Stimulated activated CD8-positive, alpha-beta memory T cell treated with anti-CD3 and anti-CD28 coated beads, Interleukin-4, amount 100 ng/mL, for 1 hour (primary cell): ENCODE measurements at places on chromosomes 3 and 15.
A peak's percentile ranks its signal among the peaks of the same experiment; 100 is the strongest.

DNA sequence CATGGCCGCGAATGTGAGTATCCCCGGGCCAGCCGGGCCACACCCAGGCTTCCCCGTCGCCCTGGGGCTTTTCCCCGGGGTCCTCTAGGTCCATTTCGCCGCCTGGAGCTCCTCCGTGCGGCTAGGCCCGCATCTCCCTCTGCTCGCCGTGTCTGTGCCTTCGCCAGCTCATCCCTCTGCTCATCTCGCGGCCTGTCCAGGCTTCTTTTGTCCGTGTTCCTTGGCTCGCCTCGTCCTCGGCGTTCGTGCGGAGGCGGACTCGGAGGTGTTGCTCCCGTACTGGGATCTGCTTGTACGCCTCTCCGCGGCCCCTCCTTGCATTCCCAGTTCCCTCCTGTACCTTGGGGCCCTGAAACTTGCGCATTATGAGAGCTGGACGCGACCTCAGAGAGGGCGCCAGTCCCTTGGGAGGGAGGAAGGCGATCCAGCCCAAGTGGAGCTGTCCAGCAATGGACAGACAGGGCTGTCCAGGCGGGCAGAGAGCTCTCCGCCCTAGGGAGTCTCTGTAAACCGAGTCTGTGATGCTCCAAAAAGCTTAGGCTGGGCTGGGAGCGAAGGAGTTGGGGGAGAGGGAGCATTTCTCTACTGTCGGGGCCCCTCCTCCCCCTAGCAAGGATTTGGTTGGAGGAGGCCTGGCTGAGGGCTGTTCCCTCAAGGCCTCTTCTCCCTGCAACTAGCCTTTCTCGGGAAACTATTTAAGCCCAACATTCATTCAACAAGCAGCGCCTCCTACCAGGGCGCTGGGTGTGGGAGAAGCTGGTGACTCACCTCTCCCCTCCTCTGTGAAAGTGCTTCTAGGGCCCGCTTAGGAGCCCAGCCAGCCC, 553 bp downstream of the TMEM43 start:
- DNase-seq: peak; percentile 39

DNA sequence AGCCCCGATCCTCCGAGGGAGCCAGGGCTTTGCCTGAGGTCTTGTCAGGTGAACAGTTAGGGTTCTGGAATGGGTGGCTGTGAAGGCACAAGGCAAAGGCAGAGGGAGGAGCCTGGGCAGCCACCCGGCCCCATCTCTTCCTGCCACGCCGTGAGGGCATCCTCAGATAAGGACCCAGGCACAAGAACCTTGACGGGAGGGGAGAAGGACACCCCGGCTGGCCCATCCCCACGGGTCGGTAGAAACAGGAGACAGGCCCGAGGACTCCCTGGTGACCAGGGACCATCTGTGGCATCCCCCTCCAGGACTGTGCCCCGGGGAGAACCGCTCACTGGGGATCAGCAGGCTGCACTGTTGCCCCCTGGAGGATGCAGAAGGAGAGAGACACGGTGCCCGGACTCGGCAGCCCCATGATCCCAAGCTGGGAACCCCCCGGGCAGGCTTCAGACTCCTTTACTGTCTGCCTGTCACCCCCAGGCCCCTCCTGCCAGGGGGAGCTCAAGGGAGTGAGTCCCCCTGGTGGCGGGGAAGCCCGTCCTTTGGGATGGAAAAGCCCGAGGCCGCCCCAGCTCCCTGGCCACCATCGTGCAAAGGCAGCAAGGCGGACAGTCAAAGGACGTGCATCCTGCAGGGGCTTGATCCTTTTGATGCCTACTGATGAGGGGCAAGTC, 12.3 kb upstream of the PCSK6 start:
- DNase-seq: peak; percentile 18

DNA sequence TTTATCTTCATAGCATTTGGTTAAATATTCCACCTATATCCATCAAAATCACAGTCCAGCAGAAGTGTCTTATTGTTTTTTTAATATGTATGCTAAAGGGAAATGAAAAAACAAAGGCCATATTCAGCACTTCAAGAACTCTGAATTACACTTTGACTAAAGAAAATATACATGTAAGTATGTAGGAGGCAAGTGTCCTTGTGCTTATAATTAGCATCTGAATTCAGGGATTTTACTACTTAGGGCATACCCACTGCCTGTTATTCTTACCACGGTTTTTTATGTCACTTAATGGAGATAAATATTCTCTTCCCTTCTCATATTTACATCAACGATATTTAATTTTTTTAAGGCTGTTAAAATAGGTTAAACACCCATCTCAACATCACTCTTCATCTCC, 117.3 kb downstream of the TBC1D5 start:
- no peak for DNase-seq

GRCh38 chr3:52912885-52913731, 15.8 kb upstream of the STIMATE start:
- no peak for DNase-seq

GRCh38 chr3:169760479-169760878, 4.4 kb downstream of the TERC start:
- DNase-seq: no peak

DNA sequence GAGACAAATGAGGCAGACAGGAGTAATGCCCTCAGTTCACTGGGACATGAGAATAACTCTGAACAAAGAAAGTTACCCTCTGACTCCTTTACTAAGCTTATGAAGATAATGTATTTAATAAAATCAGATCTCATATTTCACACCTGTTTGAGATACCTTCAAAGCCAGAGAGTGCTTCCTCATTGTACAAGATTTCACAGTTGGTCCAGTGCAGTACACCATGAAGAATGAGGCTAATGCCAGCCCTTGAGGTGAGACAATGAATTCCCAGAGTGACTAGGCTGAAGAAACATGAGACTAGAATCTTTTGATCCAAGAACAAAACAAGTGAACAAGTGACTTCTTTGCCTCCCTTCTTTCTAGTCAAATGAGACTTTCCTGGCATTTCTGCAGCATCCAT, 1133.8 kb downstream of the TUSC7 start:
- DNase-seq: no peak

- DNase-seq: no peak
Measured at GRCh38 chr15:60223176-60223575, 174.6 kb downstream of the ANXA2 start.

GRCh38 chr15:63764124-63764803, 69.5 kb downstream of the HERC1 start:
- DNase-seq: no peak

DNA sequence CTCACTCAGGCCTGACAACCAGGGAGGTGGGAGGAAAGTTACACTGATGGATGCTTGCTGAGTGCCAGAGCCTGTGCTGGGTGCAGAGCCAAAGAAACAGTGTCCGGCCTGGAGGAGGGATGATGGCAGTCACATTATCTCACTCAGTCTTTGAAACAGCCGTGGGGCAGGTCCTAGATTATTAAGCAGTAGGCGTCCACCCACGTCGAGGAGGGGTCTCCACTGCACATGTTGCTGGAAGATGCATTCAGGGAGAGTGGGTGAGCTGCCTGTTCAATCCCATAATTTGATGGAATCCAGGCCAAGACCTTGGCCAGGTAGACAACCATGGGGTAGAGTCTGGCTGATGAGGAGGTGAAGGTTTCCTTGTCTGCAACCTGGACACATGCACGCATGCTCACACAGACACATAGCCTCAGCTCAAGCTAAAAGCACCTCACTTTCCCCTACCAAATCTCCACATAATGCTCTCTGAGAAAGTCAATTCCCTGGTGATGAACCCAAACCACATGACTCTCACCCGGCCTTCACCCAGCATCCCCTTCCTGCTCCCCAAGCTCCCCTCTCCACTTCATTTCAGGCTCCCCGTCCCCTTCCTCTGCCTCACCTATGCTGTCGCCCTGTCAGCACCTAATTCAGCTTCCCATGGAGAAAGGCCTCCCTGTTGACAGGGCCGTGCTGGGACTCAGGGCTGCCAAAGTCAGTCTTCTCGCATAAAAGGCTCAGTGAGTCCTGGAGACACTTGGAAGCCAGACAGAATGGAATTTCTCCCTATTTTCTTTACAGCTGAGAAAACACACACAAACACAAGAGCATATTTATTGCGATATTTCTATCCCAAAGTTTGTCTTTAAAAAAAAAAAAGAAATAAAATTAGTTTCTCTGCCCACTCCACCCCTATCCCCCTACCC, 29.8 kb downstream of the ACAN start:
- DNase-seq: no peak

DNA sequence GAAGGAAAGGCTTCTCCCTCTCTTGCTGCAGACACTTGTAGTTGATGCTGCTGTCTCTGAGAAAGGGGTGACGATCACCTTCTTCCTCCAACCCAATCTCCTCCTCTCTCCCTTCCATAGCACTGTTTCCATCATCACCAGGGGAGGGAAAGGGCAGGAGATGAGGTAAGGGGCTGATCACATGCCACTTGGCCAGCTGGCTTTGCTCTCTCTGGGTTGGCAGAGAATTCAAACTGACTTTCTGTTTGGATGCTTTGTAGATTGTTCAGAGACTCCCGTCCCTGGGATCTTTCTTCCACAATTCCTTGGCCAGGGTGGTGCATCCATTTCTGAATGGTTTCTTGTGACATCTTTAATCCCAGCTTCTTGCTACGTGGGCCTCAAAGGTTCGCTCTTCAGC, 43.2 kb upstream of the ZNF148 start:
- DNase-seq: no peak

GRCh38 chr15:91952216-91952615, 98.7 kb downstream of the SLCO3A1 start:
- DNase-seq: no peak

- no peak for DNase-seq
Measured at GRCh38 chr3:55292360-55292759, 194.7 kb downstream of the WNT5A start.

DNA sequence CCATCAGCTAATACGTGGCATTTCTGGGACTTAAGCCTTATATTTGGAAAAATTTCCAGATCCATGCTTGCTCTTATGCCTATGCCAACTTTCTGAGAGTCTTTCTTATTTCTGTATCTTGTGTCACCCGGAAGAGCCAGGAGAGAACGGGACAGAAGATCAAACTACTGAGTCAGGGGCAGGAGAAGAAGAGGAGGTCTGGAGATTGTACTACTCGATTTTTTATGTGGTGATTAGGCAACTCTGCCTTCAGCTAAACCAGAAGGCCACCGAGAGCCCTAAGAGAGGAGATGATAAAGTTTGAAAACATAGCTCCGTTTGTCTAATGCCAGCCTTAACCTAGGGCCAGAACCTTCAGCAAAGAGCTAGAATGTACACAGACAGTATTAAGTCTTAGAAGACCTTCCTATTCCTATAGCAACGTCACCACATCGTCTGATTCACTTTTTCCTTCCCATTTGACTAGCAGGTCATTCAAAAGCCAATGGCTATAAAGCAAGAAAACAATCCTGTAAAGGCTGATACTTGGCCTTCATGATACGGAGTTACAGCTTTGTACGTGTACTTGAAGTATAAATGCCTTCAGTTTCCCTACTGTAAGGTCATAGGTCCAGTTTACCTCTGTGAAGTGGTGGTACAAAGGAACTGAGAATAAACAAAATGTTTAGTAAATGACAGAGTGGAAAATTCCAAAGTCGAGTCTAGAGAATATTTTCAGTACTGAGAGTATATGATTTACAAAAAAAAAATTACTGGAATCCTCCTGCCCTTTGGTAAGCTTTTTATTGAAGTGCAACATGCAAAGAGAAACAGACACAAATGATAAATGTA, 96.1 kb upstream of the ICE2 start:
- no peak for DNase-seq

DNA sequence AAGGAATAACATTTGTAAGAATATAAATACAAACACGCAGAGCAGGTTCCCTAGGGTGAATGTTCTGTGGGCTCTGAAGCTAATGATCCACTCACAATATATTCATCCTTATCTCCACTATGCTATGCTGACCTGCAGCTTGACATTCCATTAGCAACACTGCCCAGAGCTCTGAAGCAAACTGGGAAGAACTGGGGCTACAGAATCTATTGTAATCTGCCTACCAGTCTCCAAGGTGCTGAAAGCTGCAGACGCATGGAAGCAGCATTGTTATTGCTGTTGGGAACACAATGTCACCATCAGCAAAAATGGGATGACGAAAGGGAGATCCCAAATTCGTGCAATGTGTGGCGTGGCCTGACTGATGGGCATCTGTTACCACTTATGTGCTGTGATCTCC, 316.7 kb upstream of the RORA start:
- DNase-seq: no peak

- DNase-seq: no peak
Measured at GRCh38 chr3:29456901-29457300, 176.0 kb downstream of the RBMS3 start.

DNA sequence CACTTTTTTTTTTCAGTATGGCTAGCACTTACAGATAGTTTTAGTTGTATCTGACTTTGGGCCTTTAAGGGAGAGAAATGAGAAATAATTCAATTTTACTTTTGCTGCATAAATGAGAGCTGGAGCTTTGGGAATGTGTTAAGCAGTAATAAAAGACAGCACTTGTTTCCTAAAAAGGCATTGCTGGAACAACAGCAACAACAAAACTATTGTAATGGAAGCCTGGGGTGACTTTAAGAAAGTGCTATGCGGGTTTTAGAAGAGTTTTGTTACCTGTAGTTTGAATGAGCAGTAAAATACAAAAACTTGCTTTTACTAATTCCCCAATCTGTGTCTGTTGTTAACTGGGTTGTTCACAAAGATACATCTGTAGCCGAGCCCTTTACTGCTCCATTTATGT, 774.0 kb upstream of the ARPP21 start:
- no peak for DNase-seq

DNA sequence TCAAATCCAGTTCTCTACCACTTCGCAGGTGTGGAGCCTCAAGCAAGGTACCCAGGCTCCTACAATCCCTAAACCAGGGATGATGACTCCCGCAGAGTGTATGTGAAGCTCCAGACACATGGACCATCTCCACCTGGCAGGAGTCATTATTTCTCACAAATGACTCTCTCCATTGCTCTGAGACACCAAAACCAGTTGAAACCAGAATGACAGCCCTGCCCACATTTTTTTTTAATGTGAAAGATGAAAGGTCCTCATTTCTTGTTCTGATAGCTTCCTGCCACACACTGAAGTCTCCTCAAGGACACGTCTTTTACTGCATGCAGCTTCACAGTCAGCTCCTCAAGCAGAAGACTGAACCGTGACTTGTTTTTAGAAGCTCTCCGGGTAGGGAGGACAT, 61.4 kb upstream of the ZBTB38 start:
- DNase-seq: no peak

- DNase-seq: no peak
Measured at GRCh38 chr3:39000008-39000450, 51.7 kb downstream of the SCN11A start.

DNA sequence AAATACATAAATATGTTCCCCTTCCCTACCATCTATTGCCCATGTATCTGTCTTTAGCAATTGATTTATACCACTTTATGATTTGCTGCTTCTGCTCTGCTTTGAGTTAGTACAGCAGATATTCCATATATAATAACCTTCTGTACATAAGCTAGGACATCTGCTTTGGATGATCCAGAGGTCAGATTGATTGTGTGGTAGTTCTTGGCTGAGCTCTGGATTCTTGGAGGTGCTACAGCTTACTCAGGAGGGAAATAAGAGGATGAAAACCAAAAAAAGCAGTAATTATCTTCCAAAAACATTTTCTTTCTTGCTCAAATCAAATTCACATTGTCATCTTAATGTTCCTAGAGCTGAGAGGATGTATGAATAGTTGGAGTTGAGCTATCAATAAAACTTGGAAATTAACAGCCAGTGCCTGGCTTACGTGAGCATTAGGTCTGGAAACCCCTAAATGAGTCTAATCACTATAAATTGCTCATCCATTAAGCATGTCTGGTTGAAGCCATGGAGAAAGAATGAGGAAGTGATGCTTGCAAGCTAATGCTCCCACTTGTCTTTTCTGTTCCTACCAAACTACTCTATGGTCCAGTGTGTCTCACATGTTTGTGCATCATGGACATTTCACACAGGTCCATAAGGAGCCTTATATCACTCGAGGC, 36.3 kb upstream of the TMEM42 start:
- DNase-seq: no peak
